ENCODE measurements at places on chromosomes 3 and 15.

DNA sequence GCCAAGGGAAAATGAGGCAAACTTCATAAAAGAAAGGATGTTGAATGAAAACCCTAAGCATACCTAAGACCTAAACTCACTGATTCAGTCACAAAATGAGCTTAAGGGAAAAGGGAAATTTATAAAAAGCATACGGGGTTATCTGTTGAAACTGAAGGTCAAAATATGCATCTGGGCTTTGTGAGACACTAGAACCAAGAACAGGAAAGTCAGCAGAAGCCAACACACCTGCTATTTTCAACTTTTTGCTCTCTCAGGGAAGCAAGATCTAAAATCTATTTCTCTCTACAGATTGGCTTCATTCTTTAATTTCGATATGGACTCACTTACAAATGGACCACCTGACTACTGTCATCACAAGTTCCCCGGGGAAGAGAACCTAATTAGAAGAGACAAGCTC lies 338.6 kb upstream of the NECTIN3 start:
- DNase-seq = no peak

- DNase-seq = no peak
Measured at GRCh38 chr15:31802761-31803160, 227.6 kb upstream of the CHRNA7 start.

- no peak for DNase-seq
Measured at GRCh38 chr15:78325092-78325843, 14.9 kb upstream of the CRABP1 start.

DNA sequence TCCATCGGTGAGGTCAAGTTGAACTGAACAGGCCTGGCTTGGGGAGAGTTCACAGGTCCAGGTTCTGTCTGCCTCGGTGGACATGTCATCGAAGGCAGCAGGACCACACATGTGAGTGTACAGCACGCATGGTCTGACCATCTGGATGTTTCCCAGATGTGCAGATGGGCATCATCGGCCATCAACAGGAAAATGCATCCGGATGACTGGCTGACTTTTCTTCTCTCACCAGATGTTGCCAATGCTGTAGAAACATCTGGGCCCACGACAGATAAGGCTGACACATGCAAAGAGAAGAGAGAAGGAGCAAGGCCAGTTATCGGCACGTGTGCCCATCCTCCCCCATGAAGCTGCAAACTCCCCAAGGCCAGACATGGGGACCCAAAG lies 45.1 kb downstream of the NOX5 start:
- DNase-seq = no peak

DNA sequence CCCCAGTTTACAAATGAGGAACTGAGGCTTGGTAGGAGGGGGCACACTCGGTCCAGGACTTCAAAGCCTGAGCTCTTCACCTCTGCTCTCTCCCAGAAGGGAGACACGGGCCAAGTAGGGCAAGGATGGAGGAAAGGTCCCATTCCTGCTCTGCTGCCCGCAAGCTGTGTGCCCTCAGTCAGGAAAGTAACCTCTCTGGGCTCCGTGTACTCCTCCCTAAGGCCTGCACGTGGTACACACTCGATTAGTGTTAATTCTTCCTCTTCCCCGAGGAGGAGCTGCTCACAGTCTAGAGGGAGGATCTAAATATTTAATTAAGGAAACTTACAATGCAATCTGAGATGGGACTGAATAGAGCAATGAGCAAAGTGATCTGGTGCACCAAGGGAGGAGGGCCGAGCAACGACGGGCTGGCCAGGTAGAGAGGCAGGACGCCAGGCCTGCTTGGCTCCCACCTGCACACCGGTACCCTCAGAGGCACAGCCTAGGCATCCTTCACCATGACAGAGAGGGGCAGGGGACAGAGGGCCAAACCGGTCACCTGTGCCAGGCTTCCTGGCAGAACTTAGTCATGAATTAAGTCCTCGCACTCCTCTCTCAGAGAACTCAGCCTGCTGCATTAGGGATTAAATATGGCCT lies 47.2 kb upstream of the IQSEC1 start:
- peak; percentile 30 for DNase-seq

DNA sequence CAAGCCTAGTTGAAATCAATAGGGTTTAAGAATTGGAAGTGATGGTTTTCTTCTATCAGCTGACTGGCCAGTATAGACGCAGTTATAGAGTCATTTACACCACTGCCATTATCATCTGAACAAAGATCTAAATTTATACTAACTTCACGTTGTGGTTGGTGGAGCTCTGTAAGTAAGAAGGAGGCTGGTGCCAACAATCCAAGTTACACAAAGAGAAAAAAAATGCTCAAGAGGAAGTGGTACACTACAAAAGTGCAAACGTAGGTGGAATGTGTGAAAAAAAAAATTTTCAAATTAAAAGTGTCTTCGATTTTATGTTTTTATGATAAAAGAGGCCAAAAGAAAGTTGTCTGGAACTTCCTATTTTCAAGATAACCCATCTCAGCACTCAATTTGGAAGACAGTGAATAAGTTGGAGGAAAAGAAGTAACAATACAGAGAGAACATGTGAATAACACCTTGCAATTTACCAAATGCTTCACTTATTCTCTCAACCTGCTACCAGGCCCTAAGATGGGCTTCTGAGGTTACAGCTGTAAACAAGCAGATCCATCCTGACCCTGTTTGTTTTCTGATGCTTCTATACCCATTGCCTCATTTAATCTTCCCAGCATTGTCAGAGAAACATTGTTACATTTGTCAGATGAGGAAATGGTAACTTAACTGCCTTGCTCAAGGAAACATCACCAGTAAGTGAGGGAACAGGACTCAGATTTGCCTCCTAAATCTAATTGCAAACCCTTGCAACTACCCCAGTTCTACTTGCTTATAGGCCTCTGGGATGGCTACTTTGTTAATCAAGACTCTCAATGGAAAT lies 12.0 kb upstream of the TASOR start:
- no peak for DNase-seq

DNA sequence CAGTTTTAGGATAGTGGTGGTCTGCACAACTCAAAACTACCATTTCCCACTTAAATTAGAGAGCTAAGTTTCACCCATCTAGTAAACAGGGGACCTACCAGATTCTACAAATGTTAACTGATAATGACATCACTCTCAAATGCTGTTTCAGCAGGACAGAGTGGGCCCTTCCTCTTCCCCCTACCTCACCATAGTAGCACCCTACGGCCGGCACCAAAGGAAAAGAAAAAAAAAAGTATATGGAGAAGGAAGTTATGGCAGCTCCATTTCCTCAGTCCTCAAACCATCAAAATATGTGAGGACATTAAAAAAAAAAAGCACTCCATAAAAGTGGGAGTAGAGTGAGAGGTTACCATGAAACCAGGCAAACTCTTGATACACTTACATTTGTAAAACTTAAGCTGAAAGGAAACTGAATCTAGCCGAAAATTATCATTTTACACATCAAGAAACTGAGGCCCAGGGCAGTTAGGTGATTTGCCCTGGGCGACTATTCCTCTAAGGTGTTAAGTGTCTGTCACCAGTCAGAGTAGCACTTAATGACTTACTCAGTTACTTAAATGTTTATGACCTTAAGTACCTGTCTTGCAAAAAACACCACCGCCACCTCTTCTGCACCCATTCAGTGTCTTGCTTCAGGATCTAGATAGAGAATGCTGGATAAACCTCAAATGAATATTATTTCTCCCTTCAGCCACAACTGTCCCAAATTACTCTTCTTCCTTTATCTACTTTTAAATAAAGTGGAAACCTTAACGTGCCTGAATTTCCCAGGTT lies 2.7 kb downstream of the MSL2 start:
- no peak for DNase-seq

DNA sequence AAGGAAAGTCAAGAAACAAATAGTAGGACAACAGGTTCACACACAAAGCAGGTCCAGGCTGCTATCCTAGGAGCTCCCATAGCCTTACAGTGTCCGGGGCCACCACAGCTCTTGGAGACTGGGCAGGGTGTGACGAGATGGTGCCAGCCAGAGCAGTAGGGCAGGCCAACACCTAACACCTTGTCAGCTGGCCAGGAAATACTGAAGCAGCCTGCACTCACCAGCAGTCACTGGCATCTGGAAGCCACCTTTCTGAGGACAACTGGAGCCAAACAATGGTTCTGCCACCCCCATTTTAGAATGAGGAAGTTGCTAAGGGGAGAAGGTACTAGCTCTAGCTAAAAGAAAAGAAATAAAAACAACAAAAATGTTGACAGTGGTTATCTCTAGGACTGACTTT lies 47.2 kb downstream of the CCDC12 start:
- DNase-seq = peak; percentile 72

GRCh38 chr15:33908406-33908805 lies 59.9 kb upstream of the CHRM5 start:
- DNase-seq = no peak

GRCh38 chr3:188077160-188077799 lies 76.7 kb upstream of the LPP start:
- no peak for DNase-seq

DNA sequence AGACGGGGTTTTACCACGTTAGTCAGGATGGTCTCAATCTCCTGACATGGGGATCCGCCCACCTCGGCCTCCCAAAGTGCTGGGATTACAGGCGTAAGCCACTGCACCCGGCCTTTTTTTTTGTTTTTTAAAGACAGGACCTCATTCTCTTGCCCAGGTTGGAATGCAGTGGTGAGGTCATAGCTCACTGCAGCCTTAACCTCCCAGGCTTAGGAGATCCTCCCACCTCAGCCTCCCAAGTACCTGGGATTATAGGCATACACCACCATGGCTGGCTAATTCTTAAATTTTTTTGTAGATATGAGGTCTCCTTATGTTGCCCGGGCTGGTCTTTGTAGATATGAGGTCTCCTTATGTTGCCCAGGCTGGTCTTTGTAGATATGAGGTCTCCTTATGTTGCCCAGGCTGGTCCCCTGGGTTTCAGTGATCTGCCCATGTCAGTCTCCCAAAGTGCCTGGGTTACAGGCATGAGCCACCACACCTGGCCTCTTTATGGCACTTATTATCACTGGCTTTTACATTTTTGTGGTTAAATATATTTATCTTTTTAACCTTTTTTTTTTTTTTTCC lies 82.3 kb upstream of the RNU6-1 start:
- DNase-seq = no peak

GRCh38 chr15:73745073-73745472 lies 8.1 kb downstream of the INSYN1 start:
- DNase-seq = no peak

GRCh38 chr3:52054661-52055511 lies 1.5 kb downstream of the DUSP7 start:
- DNase-seq = no peak

GRCh38 chr15:42175671-42176070 lies 19.2 kb upstream of the PLA2G4F start:
- DNase-seq = no peak

GRCh38 chr3:62605413-62606068 lies 232.2 kb upstream of the FEZF2 start:
- DNase-seq = no peak

DNA sequence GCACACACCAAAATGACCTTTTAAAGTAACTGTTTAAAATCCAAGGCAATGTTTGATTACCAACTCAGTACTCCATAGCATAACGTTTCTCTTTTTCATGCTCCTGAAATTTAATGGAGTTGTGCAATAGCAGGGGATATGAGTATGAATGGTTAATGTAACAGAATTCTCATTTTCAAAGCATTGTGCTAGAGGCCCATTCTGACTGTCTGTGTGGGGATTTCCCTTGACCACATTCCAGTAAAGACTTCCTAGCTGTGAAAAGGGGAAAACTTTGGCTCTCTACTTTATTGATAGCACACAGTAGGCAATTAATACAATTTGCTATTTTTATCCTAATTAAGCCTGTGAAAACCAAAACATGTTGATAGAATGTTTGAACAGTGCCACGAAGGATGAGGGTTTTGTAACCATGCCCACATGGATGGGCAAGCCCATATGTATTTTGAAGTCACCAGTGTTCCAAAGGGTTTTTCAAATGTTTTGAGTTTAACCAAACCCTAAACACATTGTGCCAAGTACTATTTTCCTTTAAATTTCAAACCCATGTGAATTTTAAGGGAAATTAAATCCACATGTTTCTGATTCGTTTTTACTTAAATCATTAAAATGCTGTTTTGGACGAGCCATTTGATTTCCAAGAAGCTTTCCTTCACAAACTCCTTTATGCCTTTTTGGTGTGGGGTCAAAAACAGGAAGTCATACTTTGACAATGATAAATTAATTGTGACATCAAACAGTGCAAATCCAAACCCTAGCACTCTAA lies 261.2 kb downstream of the SHOX2 start:
- no peak for DNase-seq

DNA sequence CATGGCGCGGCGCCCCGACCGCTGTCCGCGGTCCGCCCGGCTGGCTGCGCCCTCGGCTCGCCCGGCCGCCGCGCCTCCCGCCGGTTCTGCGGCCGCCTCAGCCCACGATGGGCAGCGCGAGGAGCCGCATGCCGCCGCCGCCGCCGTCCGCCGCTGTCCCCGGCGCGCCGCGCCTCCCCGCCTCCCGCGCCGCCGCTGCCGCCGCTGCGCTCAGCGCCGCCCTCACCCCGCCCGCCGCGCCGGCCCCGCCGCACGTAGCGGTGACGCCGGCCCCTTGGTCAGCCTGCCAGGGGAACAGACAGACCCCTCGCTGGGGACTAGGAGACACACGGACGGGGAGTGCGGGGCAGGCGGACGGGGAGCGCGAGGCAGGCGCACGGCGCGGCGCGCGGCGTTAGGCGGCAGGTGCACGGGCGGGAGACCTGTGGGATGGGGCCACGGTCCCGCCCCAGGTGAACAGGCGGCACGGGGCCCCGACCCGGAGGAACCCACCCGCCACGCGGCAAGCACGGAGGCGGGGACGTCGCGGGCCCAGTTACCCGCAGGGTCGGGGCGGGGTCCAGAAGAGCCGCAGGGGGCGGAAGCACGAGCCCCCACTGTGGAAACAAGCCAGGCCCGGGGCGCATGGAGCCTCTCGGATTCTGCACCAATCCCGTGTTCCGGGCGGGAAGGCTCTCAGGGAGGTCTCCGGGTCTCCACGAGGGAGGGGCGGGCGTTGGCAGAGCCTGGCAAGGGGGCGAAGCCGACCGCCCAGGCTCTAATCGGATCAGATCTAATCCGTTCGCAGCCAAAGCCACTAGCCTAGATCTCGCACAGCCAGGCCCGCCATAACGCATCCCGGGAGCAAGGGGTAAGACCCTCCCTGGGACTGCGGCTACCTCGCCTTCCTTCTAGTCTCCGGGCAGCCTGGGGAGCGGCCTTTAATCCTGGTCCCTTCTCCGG lies at the start of gene CSPG5:
Gene CSPG5, minus strand, starts transcription at position 175 of the 942 bp plus-strand sequence. Its CDS starts 172 bp downstream, at position 3.
- DNase-seq = peak; percentile 50

GRCh38 chr15:96560246-96560895 lies 229.9 kb downstream of the NR2F2 start:
- no peak for DNase-seq

- DNase-seq = no peak
Measured at GRCh38 chr15:62708470-62708869, 334.1 kb upstream of the TPM1 start.

- peak; percentile 72 for DNase-seq
Measured at GRCh38 chr15:72197460-72198355, at the start of gene GRAMD2A. Gene GRAMD2A, minus strand, starts transcription at chr15:72197787.

Data from lower lobe of right lung (tissue), 2 donors.